ENCODE measurements at places on chromosomes 5 and 9. TPM values are rescaled to one million over a fixed set of nuclear protein-coding genes. Genes with fewer than 3 reads are reported as not detected.

The PCDHAC1 gene
- 1.5 TPM for total RNA-seq

The ANKDD1B gene
- total RNA-seq: 0.49 TPM

The IQGAP2 gene
- total RNA-seq: 33.5 TPM

The GABRA6 gene
- total RNA-seq: not detected

The HNRNPH1 gene
- total RNA-seq: 210 TPM

The CYLC2 gene
- not detected for total RNA-seq

The C9orf153 gene
- total RNA-seq: 0.14 TPM

The CENPH gene
- 1.2 TPM for total RNA-seq

The NUTM2F gene
- total RNA-seq: not detected

The SNCAIP gene
- 0.26 TPM for total RNA-seq

The MTRR gene
- total RNA-seq: 19.2 TPM

The HACD4 gene
- total RNA-seq: 0.13 TPM

Data from pancreas (tissue), 10 donors.